ENCODE measurements at places on chromosomes 4 and X. TPM values are rescaled to one million over a fixed set of nuclear protein-coding genes. Genes with fewer than 3 reads are reported as not detected.

DNA sequence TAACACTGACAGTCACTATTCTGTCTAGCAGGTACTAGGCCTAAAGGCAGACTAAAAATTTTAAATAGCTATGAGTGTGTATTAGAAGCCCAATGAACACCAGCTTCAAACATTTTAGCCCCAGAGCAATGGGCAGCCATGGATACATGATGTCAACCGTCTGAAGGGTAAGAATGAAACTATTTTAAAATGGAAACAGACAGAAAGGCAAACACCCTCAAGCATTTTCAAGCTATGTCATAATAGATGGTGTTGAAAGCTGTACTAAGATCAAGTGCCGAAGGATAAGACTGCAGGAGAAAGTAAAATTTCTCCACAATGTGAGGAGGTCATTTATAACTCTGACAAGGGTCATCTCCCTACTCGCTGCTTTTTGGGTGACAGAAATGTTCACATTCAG lies 225.0 kb downstream of the COL25A1 start:
- DNase-seq: no peak

DNA sequence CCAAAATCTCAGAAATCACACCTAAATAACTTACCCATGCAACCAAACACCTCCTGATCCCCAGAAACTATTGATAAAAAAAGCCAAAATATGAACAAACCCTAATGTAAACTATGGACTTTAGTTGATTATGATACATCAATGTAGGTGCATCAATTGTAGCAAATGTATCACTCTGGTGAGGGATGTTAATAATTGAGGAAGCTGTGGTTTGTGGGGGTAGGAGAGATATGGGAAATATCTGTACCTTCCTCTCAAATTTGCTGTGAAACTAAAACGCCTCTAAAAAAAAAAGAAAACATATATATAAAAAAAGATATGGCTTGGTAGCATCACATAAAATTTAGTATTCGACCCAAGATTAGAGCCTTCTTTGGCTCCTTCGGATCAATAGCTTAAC lies 144.3 kb upstream of the CPEB2 start:
- DNase-seq: no peak

- no peak for DNase-seq
Observed at GRCh38 chrX:132743086-132743485, 215.3 kb downstream of the HS6ST2 start.

DNA sequence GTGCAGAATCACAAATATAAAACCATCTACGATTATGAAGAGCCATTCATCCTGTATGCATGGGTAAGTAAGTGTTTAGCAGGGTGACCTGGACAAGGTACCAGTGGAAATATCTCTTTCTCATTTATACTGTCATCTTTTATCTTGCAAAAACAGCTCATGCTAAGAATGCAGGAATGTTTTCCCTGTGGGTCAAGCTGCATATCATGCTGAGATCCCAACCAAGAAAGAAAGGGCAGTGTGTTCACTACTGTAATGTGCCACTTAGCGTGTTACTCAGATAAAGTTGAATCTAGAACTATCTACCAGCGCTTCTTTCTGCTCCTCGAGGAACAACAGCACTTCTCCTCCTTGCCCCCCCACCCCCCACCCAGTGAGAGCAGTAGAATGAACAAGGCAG lies 212.7 kb upstream of the TBL1X start:
- no peak for DNase-seq

Gene BMPR1B
- total RNA-seq: 3.7 TPM

Gene QRFPR
- total RNA-seq: 32.2 TPM

Gene NUP54
- 43.3 TPM for total RNA-seq

All from A673 (cell line).